ENCODE measurements at places on chromosomes 2 and 18.

DNA sequence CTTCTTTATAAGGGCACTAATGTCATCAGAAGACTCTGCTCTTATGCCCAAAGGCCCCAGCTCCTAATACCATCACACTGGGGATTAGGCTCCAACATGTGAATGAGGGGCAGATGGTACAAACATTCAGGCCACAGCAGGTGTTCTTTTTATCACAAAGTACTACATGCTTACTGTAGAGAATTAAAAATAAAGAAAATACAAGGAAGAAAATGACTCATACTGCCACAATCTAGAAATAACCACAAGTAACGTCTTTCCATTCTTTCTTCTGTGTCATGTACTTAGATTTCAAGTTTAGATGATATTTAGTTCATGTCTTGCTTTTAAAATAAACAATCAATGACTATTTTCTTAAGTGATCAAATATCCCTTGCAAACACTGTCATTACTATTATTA, 100.3 kb upstream of the NEDD4L start:
- DNase-seq: no peak

- DNase-seq: no peak
Observed at GRCh38 chr2:142973822-142974207, 96.4 kb downstream of the KYNU start.

DNA sequence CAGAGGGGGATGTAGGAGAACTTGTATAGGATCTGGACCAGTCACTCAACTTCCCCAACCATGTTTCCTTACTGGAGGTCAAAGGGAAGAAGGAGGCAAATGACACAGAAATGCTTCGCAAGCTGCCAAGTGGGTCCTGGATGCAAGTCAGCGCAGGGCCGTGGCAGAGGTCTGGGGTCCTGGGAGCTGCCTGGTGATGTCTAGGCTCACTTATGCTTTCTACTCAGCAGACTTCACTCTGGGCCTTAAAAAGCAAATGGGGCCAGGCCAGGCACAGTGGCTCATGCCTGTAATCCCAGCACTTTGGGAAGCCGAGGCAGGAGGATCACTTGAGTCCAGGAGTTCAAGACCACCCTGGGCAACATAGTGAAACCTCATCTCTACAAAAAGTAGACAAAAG, 19.9 kb downstream of the HS1BP3 start:
- DNase-seq: no peak

GRCh38 chr2:136141510-136142149, 23.7 kb upstream of the CXCR4 start:
- DNase-seq: peak; percentile 81

DNA sequence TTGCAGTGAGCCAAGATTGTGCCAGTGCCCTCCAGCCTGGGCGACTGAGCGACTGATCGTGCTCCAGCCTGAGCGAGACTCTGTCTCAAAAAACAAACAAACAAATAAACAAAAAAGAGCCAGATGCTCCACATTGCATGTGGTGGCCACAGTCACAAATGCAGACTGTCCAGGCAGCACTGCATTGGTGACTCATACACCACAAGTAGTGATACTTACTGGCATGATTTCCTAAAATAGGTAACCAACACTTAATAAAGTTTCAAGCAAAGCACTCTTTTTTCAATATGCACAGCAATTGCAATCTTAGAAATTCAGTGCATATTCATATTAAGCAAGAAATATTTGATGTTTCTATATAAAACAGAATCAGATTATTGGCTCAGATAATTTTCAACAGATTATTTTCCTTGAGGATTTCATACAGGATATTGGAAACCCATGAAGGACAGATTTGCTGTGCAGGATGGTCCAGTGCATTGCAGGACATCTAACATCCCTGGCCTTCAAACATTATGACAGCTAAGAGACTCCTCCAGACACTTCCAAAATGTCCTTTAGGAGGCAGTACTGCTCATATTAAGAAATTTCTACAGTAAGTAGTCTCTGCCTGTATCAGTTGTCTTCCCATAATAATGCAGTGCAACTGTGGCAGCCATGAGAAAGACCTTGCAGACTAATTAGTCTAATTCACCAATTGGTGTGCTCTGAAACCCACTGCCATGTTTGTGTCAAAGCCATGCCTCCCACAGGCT, 10.5 kb upstream of the SLC1A4 start:
- DNase-seq: no peak

DNA sequence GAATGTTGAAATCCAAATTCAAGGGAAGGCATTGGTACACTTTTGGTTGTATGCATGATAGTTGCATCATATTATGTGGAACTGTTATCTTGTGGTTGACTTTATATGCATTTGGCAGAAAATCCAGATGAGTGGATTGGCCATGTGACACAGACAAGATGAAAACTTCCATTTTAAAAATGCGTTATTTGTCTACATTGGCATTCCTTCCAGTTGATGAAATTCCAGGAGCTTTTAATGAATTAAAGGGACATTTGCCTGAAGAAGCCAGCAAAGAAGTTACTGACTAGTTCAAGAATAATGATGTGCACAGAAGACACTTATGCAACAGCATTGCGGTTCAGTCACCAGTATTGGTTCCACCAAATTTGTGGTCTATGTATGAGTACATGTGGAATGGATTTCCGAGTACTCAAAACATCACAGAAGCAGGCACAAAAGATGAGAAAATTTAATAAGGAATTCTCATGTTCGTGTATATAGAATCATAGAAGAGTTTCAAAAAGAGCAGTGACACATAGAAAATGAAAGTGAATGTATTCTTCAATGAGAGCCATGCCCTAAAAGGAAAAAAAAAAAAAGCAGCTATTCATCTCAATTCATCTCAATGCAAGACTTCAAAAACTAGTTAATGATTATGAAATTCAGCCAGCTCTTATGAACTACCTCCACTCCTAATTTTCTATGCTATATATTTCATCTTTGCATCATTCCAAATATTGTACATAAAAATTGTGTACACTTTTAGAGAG, 232.1 kb downstream of the RBM43 start:
- DNase-seq: no peak

DNA sequence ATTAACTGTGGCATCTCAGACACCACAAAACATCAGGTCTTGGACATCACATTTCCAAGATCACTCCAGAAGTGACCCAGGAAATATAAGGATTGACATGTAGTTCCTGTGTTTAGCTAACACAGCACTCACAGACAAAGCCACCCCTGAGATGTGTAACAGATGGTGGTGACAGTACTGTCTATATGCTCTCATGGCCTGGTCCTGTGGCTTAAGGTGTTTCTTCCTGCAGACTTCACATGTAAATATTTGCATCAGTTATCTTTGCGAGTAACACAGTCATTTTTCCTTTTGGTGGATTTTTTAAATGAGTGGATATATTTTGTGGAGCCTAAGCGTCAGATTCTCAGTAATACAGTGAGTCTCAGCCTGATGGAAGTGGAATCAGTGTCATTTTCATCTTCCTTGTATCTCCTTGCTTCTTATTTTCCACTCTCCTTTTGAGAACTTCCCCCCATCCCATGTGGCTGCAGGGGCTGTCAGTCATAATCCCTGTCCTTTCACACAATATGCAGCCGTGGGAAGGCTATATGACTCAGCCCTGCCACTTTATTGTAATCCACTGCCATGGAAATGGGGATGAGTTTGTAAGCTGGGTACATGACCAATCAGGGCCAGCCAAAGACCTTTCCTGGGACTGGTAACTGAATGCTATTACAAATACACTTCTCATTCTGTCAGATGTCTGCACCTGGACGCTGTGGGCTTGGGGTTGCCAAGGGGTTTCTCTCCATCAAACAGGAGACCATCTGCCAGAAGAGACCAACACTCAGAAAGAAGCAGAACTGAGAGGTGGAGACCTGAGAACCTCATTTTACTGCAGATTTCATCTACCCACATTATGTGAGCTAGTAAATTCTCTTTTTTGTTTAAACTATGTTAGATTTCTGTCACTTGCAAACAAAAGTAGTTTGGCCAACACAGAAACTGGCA, 74.3 kb downstream of the ICOS start:
- DNase-seq: no peak

DNA sequence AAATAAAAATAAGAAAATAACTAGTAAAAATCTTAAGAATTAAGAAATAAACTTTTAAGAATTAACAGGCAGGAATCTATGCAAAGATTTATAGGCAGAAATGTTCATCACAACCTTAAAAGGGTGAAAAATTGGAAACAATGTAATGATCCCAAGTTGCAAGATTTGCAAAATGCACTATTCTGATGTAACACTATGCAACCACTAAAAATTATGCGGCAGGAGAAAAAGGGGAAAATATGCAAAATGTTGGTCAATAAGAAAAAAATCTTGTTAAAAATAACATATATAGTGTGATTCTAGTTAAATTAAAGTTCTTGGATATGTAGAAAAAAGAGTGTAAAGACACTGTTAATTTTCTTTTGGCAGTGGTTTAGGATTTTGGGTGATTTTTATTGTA, 132.8 kb downstream of the UPP2 start:
- DNase-seq: no peak

- no peak for DNase-seq
Observed at GRCh38 chr18:22541232-22541631, 123.5 kb upstream of the CTAGE1 start.

GRCh38 chr2:101012706-101013181, 10.7 kb downstream of the RPL31 start:
- no peak for DNase-seq

DNA sequence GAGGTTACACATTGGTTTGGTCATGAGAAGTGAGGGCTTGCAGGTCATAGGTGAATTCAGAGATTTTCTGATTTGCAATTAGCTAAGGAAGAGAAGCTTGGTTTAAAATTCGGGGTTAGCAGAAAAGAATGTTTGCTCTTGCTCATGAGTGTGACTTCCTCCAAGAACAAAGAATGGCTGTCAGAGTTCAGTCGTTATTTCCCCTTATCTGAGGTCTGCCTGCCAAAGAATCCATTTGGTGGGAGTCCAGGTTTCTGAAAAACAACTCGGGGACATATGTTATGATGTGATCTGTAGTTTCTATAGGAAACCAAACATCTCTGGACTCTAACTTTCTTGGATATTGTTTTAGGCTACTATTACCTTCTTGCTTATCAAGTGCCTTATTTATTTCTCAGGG, 3.2 kb upstream of the UGT1A6 start:
- no peak for DNase-seq
